Karpas-422 (cell line): ENCODE measurements at places on chromosomes 7 and 10. TPM values are rescaled to one million over a fixed set of nuclear protein-coding genes. Genes with fewer than 3 reads are reported as not detected.

GRCh38 chr10:48671914-48672595 is 12.6 kb upstream of the WDFY4 start:
- peak overlapping the region; percentile 64 for H3K4me3 ChIP-seq
- H3K4me1 ChIP-seq = peaks cover 63% of the 10 kb centered on the region
- H3K27me3 ChIP-seq = no peaks in the 10 kb centered on the region
- H3K36me3 ChIP-seq = no peaks in the 10 kb centered on the region

Gene DRGX
- not detected in 2 replicates for total RNA-seq

GRCh38 chr10:72263613-72264241 is 10.0 kb upstream of the DDIT4 start:
- no peak overlapping the region for H3K27ac ChIP-seq
- DNase-seq = peak; percentile 79
- no peak overlapping the region for H3K4me3 ChIP-seq
- no peaks in the 10 kb centered on the region for H3K27me3 ChIP-seq

Gene UCN3
- not detected in 2 replicates for total RNA-seq

DNA sequence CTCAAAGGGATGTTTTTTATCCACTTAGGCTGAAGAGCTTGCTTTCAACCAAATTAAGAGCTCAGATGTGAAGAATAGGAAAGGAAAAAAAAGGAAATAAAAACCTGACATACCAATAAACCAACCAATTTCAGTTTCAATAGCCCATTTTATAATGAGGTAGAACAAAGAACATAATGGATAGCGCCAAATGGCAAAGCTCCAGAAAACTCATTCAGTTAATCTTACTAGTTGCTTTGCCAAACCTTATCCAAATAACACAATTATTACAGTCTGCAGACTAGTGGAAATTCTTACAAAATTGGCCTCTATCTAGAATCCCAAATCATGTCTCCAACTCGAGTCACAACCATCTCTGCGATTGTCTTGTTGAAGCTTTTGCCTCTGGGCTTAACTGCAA is 337.0 kb downstream of the CRPPA start:
- no peak overlapping the region for H3K27ac ChIP-seq
- no peak for DNase-seq
- no peak overlapping the region for H3K4me3 ChIP-seq
- no peaks in the 10 kb centered on the region for H3K27me3 ChIP-seq
- H3K36me3 ChIP-seq = no peaks in the 10 kb centered on the region

- no peaks in the 10 kb centered on the region for H3K27me3 ChIP-seq
- no peak overlapping the region for H3K4me3 ChIP-seq
- no peak for DNase-seq
- H3K27ac ChIP-seq = no peak overlapping the region
Observed at GRCh38 chr10:109062371-109062770, 860.9 kb downstream of the XPNPEP1 start.

- H3K27ac ChIP-seq = no peak overlapping the region
- H3K4me1 ChIP-seq = no peaks in the 10 kb centered on the region
- DNase-seq = no peak
- no peaks in the 10 kb centered on the region for H3K36me3 ChIP-seq
- no peak overlapping the region for H3K4me3 ChIP-seq
Observed at GRCh38 chr10:121484401-121484800, 113.8 kb downstream of the FGFR2 start.

Gene MKI67
- 23.7 and 33.1 TPM in 2 replicates for total RNA-seq

DNA sequence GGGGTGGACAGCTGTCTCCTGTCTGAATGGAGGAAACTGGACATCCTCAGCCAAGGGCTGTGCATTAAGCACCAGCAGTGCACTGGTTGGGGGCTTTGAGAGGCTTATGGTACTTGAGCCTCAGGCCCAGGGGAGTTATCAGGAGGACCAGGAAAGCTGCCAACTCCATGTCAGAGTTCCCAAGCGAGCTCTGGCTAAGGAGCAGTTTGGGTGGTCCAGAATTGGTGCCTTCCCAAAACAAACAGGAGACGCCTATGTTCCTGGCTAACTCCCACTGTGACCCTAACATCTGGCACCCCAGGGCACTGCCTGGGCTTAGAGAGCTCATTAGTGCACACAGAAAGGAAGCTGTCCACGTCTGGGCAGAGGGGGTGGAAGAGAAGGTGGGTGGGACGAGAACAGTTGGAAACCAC is 408.6 kb upstream of the NPVF start:
- no peaks in the 10 kb centered on the region for H3K4me1 ChIP-seq
- H3K27me3 ChIP-seq = no peaks in the 10 kb centered on the region
- no peak for DNase-seq
- H3K27ac ChIP-seq = no peak overlapping the region
- no peaks in the 10 kb centered on the region for H3K36me3 ChIP-seq
